ENCODE measurements at places on chromosomes 1 and 21.

- no peak for DNase-seq
Measured at GRCh38 chr21:46041183-46041582, 56.7 kb upstream of the COL6A2 start.

- no peak for DNase-seq
Measured at GRCh38 chr1:208209896-208210589, 34.1 kb downstream of the PLXNA2 start.

- no peak for DNase-seq
Measured at GRCh38 chr1:4631321-4631720, 23.1 kb upstream of the AJAP1 start.

DNA sequence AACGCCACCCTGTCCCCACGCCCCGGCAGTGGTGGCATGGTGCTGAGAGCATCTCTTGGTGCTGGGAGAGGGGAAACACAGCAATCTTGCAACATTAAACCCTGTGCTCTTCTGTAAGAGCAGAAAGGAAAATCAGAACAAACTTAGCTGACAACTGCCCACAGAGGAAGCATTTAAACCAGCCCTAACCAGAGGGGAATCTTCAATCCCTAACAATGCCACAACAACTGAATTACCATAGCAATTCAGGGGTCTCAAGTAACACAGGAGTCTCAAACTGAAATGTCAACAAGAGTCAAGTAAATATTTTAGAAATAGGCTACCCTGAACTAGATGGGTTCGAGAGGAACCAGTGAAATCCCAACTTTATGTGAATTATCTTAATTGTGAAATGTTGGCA lies 1983.6 kb downstream of the NCAM2 start:
- no peak for DNase-seq

- DNase-seq, result no peak
Measured at GRCh38 chr1:156489166-156489934, 11.2 kb downstream of the MEF2D start.
